Right kidney (tissue), 9 donors: ENCODE measurements at places on chromosomes 2 and 18.

DNA sequence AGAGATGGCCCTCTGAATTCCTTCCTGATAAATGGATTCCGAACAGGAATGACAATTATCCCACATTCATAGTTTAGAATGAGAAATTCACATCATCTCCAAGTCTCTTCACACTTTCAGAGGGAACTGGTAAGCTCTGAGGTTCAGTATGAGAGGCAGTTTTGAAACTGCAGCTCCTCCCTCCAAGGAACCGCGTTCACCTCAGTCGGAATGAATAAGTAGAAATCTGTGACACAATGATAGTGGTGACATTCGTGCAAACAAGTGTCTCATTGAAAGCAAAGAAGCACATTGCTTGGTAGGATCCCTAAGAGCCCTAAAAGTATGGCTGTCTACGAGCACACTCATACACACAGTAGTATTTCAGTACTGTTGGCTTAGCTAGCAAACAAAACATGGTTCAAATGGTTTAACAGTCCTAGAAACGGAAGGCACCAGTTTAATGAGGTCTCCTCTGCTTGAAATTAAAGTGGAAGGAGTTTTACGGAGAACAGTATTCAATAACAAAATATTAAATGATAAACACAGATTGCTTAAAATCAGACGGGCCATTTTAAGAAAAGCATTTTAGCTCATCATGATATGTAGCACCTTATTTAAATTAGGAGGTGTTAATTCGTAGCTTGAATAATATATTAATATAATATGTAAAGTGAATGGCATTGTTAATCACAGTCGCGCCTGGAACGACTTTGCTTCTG, 225.0 kb downstream of the ARHGAP15 start:
- no peak for DNase-seq

DNA sequence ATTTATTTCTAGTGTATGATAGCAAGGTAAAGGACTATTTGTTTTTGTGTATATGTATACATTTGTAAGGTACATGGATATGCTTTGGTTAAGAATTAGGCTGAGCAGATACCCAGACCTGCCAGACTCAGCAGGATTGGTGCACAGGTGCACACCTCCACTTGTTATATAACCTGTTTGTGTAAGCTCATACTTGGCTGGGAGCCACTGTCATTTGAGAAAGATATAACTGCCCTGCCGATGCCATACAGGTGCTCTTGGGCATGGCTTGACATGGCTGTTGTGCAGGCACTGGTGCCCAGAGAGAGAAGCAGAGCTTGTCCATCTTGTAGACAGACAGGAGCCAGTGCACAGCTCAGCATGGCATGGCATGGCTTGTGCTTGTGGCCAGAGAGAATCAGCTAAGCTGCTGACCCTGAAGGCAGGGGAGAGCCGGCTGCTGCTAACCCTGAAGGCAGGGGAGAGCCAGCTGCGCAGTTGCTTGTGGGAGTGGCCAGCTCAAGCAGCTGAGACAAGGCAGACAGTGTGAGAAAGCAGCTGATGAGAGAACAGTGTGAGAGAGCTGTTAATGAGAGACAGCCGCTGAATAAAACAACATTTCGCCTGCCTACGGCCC, 136.5 kb downstream of the RNF144A start:
- DNase-seq = peak; percentile 29

- no peak for DNase-seq
Observed at GRCh38 chr2:193695367-193695766, 1500.6 kb upstream of the TMEFF2 start.

GRCh38 chr2:133497270-133497893, 70.9 kb downstream of the NCKAP5 start:
- DNase-seq = no peak

GRCh38 chr2:194328456-194328855, 1328.6 kb upstream of the SLC39A10 start:
- no peak for DNase-seq

DNA sequence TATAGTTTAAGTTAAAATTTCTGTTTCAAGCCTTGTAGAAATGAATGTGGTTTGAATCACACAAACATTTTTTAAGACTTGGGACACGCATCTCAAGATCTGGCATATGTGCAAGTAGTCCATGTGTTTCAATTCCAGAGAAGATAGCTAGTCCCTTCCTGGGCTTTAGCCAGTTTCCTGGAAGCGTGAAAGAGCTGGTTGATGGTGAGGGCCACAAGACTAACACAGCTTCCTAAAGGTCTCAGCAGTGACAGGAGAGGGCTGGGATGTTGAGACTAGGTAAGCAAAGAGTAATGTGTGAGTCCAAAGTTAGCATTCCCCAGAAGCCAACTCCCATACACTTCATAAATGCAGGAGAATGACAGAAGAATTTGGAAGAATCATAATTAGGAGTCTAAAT, 111.9 kb upstream of the MAP2 start:
- no peak for DNase-seq

DNA sequence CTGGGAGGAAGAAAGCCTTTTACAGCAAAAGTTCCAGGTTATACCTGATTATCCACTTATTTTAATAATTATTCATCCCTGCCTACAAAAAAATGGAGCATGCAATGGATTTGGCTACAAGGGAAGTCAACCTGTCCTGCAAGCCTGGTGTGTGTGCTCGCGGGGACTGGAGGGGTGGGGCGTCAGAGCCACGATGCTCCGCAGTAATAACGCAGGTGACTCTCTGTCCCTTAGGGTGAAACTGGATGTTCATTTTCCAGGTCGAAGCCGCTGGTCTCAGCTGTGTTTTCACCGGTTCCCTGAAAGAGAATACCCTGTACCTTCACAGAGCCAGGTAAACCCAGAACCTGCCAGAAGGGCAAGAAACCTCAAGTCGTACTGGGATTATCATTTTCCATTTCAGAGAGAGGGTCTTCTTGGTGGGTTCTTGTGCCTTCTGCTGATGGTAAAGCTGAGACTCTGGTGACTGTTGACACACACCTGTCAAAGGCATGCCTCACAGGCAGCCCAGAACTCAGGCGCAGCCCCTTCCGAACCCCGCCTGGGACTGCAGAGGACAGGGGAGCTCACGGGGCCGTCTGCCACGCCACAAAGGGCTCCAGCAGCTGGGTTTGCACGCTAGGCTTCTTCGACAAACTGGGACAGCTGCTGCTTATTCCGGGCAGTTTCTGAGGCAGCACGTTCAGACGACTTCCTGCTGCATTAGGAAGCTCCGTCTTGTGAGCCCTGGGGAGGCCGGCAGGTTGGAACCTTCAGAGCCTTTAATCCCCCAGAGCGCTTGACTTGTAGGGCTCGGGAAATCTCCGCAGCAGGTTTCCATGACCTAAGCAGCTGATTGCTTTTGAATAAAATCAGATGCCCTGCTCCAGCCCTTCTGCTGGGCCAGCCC, 58.6 kb downstream of the KCNG2 start:
- peak; percentile 29 for DNase-seq

DNA sequence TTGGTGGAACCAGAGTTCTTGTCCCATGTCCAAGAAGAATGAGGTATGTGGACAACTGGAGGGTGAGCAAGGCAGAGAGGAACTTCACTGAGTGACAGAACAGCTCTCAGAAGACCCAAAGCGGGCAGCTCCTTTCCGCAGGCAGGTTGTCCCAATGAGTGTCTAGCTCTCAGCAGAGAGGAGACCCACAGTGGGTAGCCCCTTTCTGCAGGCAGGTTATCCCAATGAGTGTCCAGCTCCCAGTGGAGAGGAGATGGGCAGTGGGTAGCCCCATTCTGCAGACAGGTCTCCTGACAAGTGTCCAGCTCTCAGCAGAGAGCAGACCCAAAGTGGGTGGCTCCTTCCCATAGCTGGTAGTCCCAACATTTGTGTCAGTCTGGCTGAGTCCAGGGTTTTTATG, 69.6 kb downstream of the SRBD1 start:
- no peak for DNase-seq

DNA sequence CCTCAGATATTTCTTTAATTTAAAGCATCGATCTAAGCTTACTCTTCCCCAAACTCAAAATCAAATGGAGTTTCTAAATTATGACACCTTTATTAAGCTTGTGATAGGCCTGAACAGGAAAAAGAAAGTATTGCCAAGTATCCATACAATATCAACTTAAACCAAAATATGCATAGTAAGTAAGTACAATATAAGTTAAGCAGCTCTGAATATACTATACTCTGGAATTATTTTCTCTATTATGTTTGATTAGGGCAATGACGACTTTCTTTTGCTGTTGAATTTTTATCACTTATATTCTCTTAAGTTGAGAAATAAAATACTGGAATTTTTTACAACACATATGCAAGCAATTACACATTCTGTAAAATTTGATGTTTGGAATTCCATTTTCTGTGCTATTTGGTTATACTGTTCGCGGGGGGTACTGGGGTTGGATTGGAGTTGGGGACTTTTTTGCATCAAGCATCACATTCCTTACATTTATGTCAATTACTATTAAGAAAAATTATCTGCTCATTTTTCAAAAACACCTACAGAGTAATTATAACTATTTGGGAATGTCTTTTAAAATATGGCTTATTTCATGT, 2.2 kb downstream of the COL5A2 start:
- no peak for DNase-seq

DNA sequence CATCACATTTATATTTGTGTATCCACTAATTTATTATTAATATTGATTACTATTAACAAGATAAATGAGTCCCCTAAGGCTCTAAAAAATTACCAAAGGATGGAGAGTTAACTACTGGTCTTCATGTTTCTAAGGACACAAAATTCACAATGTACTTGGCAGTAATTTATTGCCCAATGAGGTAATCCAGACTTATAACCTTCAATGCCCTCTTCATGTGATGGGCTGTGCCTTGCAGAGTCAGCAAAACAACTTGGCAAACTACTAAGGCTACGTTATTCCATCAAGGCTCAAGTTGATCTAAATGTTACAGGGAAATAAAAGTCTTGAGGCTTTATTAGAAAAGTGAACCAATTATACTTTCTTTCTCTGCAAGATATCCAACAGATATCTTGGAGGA, 804.9 kb upstream of the NXPH2 start:
- DNase-seq = no peak

GRCh38 chr2:218093879-218094278, 24.8 kb downstream of the RUFY4 start:
- no peak for DNase-seq

GRCh38 chr2:30414961-30415360, 32.1 kb upstream of the LCLAT1 start:
- DNase-seq = no peak

DNA sequence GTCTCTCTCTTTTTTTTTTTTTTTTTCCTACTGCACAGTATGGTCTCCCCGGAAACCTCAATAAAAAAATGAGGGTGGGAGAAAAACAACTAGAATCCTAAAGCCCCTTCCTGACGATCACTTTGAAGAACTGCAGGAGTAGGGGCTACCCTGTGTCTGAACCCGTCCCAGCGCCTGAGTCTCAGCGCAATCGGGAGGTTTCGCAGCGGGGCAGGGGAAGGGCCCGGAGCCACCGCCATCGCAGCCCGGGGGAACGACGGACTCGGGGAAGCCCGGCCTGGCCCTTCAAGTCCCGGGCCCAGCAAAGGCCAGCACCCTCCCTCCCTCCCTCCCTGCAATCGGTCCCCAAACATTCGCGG, 411 bp downstream of the NARS1 start:
- no peak for DNase-seq

GRCh38 chr2:16429431-16430145, 236.0 kb downstream of the CYRIA start:
- no peak for DNase-seq

DNA sequence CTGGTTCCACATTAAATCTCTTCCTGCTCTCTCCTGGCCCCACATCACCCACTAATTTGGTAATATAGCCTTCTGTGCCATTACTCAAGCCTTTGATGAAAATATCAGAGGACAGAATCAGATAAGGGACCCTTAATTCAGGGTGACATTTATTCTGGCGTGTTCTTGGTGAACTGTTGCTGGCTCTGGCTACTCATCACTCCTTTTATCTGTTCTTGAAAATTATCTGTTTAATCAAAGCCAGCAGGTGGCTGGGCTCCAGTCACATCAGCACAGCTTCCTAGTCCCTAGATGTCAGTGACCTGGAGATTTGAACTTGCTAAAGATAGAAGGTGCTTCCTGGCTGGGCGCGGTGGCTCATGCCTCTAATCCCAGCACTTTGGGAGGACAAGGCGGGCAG, 26.9 kb upstream of the SLC35F6 start:
- DNase-seq = no peak

GRCh38 chr2:66866331-66867062, 431.6 kb downstream of the MEIS1 start:
- no peak for DNase-seq

DNA sequence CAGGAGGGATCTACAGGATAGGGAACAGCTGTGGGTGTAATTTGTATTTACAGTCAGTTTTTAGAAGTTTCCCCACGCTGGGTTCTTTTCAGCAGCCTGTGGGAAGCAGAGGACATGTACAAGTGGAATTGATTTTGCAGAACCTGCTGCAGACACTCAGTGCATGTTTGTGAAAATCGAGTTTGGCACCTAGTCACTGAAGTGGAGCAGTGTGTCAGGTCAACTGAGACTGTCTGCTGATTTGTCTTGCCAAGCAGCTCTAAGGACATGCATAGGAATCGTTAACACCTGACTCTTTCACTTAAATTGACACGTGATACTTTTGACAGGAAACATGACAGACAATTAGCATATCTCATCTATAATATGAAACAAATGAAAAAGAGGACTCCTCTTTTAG, 416.6 kb downstream of the TMX3 start:
- DNase-seq = no peak

DNA sequence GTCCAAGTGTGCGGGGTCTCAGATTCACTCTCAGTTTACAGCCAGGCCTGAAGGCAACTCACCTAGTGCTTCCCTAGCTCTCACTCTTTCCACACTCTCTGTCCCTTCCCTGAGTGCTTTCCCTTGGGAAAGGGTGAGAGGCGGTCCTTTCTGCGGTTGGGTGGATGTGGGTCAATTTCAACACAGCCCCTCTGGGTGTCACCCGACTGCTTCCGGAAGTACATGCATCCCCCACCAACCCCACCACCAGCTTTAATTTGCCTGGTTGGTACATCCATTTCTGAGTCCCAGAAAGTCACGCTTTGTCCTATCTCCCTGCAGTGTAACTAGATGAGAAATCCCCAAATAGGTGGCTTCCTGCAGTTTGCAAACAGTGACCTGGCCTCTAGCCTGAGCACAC, 307.3 kb upstream of the MEIS1 start:
- DNase-seq = no peak

GRCh38 chr2:233928594-233929351, 11.6 kb downstream of the TRPM8 start:
- DNase-seq = no peak

- DNase-seq = no peak
Observed at GRCh38 chr2:135587958-135588357, 56.7 kb downstream of the R3HDM1 start.

DNA sequence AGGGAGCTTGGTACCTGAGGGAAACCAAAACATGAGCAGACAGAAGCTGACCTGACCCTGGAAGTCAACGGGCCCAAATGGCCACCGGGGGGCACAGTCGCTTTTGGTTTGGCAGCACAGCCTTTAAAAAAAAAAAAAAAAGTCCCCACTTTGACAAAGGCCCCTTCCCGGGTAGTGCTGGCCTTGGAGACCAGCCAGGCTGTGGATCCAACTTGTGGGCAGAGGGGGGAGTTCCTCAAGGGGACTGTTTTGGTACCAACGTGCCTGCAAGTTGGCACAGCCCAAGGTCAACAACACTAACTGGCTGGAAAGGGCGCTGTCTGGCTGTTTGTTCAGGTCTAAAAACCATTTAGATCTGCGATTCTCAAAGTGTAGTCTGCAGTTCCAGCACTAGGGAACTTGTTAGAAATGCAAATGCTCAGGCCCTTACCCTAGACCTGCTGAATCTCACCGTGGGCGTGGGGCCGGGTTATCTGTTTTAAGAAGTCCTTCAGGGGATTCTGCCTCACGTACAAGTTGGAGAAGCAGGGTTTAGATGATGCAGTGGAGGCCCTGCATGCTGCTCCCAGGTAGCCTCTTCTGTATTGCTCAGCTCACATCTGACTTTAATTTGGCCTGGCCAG, 83.0 kb downstream of the LPIN1 start:
- DNase-seq = peak; percentile 73
